CD8-positive, alpha-beta T cell (primary cell): ENCODE measurements at places on chromosomes 5 and 9.

DNA sequence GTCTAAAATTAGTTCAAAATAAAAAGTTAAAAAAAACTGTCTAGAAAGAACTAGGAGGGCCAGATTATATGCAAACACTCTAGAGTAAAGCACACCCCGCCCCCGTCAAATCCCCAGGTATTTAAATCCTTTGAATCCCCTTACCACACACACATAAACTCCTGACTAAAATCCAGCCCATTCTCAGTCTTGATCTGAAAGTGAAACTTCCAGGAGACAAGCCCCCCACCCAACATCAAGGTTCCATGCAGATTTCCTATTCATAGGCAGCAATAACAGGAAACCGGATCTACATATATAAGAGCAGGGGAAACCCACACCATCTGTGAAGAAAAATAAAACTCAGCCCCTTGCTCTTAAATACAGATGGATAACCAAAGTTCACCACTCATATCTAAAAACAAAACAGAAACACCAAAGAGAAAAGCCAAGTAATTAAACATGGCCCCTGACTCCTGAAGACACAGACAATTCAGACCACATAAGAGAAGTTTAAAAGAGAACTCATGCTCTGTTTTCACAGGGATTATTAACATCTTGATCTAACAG is 42.3 kb downstream of the MARCHF3 start:
- DNase-seq, result no peak

DNA sequence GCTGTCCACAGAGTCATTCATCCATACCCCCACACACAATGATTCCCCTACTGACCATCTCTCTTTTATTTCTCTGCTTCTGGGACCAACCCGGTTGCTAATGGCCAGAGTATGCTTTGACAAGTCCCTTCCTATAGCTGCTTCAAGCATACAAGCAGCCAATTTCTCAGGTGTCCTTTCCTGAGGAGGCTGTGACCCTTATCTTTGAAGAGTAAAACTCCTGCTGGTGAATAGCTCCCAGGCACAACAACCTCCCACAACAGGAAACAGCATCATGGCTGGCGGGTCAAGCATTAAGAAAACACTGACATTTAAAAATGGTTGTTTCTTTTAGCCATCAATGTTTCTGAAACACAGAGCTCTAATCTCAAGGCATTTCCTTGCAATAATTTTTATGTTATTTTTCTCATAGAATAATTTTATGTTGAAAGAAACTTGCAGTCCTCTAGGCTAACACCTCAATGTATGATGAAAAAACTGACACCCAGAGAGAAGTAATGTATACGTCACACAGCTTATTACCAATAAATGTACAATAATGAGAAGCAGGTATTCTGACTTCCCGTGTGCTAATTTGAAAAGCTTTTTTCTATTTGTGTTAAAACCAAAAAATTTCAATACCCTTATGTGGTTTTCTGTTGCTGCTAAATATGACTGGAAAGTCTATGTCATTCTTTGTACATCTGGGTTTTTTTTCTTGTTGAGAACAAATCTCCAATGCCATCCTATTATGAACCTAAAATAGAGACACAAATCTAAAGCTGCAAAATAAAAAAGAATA is 7.5 kb upstream of the PAM start:
- DNase-seq, result no peak

- DNase-seq, result no peak
Measured at GRCh38 chr9:6184749-6185645, 30.6 kb upstream of the IL33 start.

DNA sequence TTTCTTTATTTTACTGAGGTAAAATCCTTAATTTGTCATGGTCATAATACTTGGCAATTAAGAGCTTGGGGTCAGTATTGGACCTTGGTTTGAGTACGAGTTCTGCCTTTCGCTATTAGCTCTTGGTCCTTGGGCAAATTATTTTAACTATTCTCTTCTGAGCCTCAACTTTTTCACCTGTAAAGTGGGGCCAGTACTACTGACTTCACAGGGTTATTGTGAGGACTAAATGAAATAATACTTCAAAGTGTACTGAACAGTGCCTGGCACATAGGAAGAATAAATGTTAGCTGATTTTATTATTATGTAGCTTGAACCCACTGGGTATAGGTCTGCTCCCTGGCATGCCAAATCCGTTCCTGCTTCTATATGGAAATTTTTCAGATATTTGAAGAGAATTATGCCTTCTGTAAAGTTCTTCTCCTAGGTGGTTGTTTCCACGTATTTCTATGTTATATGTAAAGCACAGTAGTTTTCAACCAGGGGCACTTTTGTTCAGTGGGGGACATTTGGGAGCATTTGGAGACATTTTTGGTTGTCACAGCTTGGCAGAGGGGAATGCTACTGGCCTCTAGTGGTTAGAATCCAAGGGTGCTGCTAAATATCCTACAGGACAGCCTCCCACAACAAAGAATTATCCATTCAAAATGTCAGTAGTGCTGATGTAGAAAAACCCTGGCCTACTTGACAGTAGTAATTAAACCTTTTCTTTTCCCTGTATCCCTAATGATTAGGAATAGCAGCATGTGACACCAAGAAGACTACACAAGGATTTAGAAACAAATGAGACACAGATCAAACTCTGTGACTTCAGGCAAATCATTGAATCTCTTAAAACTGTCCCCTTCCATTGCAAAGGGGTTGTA is 4.5 kb downstream of the RCL1 start:
- no peak for DNase-seq

- DNase-seq, result no peak
Measured at GRCh38 chr9:73114958-73115357, 36.7 kb upstream of the ANXA1 start.
